CD4-positive, CD25-positive, alpha-beta regulatory T cell (primary cell): ENCODE measurements at places on chromosomes 3 and 15. TPM values are rescaled to one million over a fixed set of nuclear protein-coding genes. Genes with fewer than 3 reads are reported as not detected.

ZDHHC23 gene
- total RNA-seq: 7.4 TPM

TRH gene
- total RNA-seq: not detected

DNA sequence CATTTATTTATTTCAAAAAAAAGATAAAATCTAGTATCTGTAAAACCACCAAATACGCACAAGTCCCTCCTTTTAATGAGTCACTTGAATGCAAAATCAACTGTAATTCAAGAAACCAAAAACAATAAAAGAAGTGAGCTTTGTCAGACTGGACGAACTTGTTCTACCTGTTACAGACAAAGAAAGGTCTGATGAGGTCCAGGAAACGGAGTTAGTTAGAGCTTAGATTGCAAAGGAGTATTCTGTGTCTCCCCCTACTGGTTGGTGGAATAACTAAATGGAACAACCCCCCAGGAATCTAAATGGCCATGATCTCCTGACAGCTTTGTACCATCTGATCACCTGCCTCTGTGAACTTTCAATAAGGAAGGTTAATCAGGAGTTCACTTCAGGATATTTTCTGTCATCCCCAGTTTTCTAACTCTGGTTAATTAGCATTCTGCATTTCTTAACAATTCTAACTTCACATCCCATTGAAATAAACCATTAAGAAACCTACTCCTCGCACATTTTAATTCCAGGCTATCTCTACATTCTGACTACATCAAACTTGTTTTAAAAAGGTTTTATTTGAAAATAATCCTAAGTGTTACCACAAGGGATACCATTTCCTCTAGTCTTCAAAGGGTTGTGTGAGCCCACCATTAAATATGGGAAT lies 333.0 kb upstream of the SATB1 start:
- DNase-seq: peak; percentile 11
- H3K4me1 ChIP-seq: peaks cover 7% of the 10 kb centered on the region

DNA sequence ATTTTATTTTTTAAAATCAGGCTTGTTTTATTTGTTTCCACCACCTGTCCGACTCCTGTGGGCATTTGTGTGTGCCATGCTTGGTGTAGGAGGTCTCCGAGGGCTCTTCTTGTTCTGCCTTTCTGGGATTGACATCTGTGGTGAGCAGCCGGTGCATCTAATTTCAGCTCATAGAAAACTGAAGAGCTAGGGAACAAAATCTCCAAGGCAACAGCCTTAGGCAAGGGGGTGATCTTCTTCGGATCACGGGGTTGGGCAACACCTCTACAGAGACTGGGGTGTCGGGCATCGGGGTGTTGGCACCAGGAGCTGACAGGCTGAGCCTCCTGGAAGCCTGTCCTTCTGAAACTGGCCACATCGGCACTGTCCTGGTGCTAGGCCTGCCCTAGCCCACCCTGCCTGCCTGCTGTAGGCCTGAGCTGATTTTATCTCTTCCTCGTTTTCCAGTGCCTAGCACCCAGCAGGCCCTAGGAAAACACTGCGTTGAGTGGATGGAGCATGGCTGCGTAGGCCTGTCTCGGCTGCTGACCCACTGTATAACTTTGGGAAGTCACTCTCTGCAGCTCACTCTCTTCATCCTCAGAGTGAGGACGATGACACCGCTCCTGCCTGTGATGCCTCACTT lies 10.3 kb downstream of the CHCHD6 start:
- H3K36me3 ChIP-seq: no peaks in the 10 kb centered on the region
- no peak overlapping the region for H3K4me3 ChIP-seq
- no peak overlapping the region for H3K27ac ChIP-seq
- DNase-seq: no peak
- no peaks in the 10 kb centered on the region for H3K4me1 ChIP-seq

GRCh38 chr3:23704298-23704697 lies 101.5 kb upstream of the UBE2E1 start:
- no peak for DNase-seq
- H3K4me3 ChIP-seq: no peak overlapping the region
- H3K4me1 ChIP-seq: no peaks in the 10 kb centered on the region
- H3K27me3 ChIP-seq: no peaks in the 10 kb centered on the region
- H3K36me3 ChIP-seq: no peaks in the 10 kb centered on the region

- peaks cover 3% of the 10 kb centered on the region for H3K27me3 ChIP-seq
- DNase-seq: peak; percentile 49
- no peak overlapping the region for H3K4me3 ChIP-seq
- H3K27ac ChIP-seq: no peak overlapping the region
These were observed 59.3 kb downstream of the CYP11A1 start for GRCh38 chr15:74307827-74308811.

DAZL gene
- total RNA-seq: not detected

DNA sequence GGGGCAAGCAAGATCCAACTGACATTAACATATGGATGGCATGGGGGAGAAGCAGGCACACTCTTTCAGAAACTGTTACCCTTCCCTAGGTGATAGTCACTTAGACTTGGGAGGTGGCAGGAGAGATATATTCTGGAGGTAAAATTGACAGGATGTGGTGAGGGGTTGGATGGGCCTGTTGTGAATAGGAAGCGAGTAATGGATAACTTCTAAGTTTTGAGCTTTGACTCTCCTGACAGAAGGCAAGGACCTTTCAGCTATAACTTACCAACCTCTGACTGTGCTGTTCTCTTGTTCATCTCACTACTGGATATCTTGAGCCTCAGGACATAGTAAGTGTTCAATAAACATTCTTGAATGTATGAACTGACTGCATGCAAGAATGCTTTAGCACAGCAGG lies 1.9 kb upstream of the PDIA5 start:
- no peak overlapping the region for H3K27ac ChIP-seq
- no peaks in the 10 kb centered on the region for H3K36me3 ChIP-seq
- no peak overlapping the region for H3K4me3 ChIP-seq
- no peak for DNase-seq

DNA sequence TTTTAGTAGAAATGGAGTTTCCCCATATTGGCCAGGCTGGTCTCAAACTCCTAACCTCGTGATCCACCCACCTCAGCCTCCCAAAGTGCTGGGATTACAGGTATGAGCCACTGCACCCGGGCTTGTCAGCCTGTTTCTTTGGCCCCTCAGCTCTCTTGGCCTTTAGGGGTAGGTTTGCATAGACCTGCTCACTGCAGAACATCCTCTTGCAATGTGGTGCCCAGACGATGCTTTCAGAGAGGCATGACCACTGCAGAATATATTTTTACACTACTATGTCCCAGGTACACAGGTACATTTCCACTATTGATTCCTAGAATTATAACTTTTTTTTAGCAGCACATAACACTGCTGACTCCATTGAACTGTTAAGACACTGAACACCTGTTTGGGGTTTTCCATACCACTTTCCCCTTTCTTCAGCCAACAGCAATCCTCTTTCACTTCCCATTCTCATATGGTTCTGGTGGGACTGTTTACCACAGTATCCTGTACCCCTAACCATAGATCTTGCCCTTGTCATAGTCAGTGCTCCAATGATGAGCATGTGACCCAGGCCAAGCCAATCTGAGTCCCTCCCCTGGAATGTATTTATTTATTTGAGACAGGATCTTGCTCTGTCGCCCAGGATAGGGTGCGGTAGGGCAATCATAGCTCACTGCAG lies 21.1 kb downstream of the CCDC32 start:
- no peak overlapping the region for H3K4me3 ChIP-seq
- DNase-seq: no peak
- no peaks in the 10 kb centered on the region for H3K27me3 ChIP-seq
- peaks cover 22% of the 10 kb centered on the region for H3K36me3 ChIP-seq
- H3K4me1 ChIP-seq: no peaks in the 10 kb centered on the region

- no peak for DNase-seq
- no peak overlapping the region for H3K4me3 ChIP-seq
- no peaks in the 10 kb centered on the region for H3K27me3 ChIP-seq
- no peak overlapping the region for H3K27ac ChIP-seq
- H3K36me3 ChIP-seq: no peaks in the 10 kb centered on the region
These were observed 150.7 kb upstream of the NR2E3 start for GRCh38 chr15:71659730-71660067.

DNA sequence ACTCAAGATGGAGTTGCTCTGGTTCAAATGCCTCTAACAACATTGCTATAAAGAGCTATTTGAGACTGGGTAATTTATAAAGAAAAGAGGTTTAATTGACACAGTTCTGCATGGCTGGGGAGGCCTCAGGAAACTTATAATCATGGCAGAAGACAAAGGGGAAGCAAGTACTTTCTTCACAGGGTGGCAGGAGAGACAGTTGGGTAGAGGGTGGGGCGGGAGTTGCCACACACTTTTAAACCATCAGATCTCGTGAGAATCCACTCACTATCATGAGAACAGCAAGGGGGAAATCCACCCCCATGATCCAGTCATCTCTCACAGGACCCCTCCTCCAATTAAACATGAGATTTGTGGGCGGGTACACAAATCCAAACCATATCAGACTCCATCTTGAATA lies 30.7 kb downstream of the MAP2K5 start:
- H3K27ac ChIP-seq: no peak overlapping the region
- no peaks in the 10 kb centered on the region for H3K4me1 ChIP-seq
- H3K27me3 ChIP-seq: no peaks in the 10 kb centered on the region

GRCh38 chr3:63128380-63128779 lies 149.7 kb upstream of the SYNPR start:
- DNase-seq: no peak
- H3K27me3 ChIP-seq: no peaks in the 10 kb centered on the region
- H3K27ac ChIP-seq: no peak overlapping the region
- H3K4me3 ChIP-seq: no peak overlapping the region

DNA sequence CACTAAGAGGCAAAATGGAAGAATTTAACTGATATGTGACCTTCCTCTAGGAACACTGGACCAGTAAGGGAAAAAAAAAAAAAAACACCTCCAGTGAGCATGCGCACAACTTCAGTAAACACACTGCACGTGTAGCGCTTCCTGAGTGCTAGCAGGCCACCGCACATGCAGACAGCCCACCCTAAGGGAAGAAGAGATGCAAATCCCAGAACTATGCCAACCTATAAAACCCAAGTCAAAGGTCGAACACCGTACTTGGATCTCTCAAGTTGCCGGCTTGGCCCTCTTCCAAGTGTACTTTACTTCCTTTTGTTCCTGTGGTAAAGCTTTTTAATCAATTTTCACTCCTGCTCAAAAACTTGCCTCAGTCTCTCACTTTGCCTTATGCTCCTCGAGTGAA lies 64.5 kb upstream of the CADPS start:
- no peak overlapping the region for H3K27ac ChIP-seq
- H3K4me3 ChIP-seq: no peak overlapping the region
- no peaks in the 10 kb centered on the region for H3K36me3 ChIP-seq
- no peaks in the 10 kb centered on the region for H3K4me1 ChIP-seq
- H3K27me3 ChIP-seq: no peaks in the 10 kb centered on the region

- no peak overlapping the region for H3K4me3 ChIP-seq
- no peaks in the 10 kb centered on the region for H3K4me1 ChIP-seq
- no peak for DNase-seq
- H3K36me3 ChIP-seq: no peaks in the 10 kb centered on the region
These were observed 356.7 kb upstream of the UMPS start for GRCh38 chr3:124373524-124373923.

SLC41A3 gene
- 40.3 TPM for total RNA-seq
